Cortex of kidney (tissue), 1 donor: ENCODE measurements at places on chromosomes 1 and 21.
A peak's percentile ranks its signal among the peaks of the same experiment; 100 is the strongest.

DNA sequence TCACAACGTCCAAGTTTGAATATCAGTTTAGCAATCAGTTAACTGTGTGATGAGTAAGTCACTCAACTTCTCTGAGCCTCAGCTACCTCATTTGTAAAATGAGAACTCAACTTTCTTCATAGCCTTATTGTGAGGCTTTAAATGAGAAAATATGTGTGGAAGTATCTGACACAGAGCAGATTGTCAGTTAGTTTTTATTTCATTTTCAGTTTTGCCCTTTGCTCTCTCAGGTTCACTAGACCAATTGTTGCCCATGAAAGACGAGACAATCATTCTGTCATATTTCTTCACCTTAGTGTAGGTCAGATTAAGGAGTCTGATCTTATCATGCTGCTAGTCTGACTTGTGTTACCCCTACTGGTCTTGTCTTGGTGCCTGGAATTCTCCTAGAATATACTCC, 232.8 kb upstream of the PTBP2 start:
- DNase-seq: no peak

GRCh38 chr1:214362188-214362882, 81.4 kb downstream of the SMYD2 start:
- DNase-seq: no peak

DNA sequence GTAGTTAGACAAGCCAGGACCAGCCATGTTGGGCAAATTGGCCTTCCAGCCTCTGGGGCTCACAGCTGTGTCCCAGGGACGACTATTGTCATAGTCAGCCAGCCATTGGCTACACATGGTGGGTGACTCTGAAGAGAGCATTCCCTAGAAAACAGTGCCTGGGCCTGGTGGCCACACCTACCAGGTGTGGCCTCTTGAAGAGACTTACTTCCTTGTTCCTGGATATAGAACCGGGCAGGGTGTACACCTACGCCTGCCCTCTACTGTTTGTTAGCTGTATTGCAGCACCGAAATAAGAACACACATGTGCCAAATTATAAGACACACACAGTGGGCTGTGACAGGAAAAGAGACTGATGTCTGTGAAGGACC, 134.6 kb upstream of the ARHGEF16 start:
- DNase-seq: no peak

DNA sequence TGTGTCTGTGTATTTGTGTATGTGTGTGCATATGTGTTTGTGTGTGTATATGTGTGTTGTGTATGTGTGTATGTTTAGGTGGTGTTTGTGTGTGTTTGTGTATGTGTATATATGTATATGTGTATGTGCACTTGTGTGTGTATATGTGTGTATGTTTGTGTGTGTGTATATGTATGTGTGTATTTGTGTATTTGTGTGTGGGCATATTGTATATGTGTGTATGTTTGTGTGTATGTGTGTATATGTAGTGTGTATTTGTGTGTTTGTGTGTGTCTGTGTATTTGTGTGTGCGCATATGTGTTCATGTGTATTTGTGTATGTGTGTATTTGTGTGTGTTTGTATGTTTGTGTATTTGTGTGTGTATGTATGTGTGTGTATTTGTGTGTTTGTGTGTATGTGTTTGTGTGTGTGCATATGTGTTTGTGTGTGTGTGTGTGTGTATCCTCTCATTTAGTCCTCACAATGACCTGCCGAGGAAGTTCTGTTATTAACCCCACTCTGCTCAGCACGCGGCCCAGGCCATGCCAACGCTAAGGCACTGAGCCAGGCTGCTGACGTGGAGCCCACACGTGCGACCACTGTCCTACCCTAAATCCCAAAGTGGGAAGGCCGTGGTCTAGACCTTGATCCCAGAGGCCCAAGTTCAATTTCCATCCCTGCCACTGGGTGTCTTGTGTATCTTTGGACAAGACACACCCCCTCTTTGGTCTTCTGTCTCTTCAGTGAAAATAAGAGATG, 43.2 kb upstream of the TMEM51 start:
- DNase-seq: no peak

GRCh38 chr1:59393211-59394180, 96.6 kb downstream of the FGGY start:
- DNase-seq: no peak

DNA sequence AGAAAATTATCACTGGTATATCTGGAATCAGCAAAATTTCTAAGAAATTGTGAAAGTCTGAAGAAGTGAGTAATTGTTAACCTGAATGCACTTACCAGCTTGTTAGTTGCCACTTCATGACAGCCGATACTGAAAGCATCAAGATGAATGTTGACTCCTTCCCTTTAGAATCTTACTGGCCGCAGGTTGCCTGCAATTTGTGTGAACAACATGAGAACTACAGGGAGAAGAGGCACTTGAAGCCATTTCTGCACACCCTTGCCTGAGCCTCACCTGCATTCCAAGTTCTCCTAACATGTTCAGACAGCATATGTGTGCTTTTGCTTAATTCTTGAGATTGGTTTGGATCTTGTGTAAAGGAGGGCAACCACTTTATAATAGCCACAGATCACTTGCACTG, 59.2 kb upstream of the SSX2IP start:
- DNase-seq: no peak

DNA sequence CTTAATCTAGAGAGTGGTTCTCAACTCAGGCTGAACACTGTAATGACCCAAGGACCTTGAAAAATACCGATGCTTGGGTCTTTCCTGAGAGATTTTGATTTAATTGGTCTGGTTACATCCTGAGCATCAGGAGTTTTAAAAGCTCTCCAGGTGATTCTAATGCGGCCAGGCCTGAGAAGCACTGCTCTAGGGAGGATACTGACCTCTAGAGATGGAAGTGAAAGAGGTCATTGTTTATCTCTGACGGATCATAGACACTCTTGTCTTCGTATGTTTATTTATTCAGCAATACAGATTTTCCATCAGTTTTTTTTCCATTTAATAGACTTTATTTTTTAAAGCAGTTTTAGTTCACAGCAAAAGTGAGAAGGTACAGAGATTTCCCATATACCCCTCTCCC, 54.5 kb upstream of the IGSF5 start:
- DNase-seq: no peak

DNA sequence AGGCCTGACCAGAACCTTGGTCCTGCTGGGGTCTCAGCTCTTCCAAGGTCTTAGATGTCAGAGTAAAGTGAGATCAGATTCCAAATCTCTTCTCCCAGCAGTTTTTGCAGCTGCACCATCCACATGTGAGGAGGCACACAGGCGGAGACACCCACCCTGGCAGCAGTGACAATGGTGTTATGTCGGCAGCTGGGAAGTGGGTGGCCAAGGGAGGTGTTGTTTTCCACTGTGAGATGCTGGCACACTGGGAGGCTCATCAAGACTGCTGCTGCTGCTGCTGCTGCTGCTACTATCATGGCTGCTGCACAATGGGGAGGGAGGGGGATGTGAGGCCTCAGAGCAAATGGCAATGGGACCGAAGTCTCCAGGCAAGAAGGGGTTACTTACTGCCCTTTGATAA, 23.6 kb downstream of the CAMK2N1 start:
- DNase-seq: no peak

- no peak for DNase-seq
Observed at GRCh38 chr1:156656806-156657740, 15.2 kb downstream of the BCAN start.

DNA sequence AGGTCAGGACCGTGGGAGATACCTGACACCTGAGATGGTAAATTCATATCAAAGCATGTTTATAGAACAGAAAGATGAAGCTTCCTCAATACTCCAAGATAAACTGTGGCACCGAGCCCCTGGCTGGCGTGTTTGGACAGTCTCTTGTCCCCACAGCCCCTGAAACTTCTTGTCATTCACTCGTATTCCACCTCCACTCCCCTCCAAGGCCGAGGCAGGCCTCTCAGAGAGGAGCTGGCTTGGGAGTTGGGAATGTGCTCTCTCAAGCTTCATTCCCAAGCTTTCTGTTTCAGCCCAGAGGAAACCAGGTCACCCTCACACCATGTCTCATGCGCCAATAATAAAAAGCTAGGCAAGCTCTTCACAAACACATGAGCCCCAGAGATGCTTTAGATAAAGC, 86.1 kb downstream of the NPHP4 start:
- DNase-seq: no peak

GRCh38 chr21:43789276-43790009, at the start of gene RRP1:
TSS of gene RRP1 (plus strand) at chr21:43789577. CDS start at chr21:43789630, 53 bp downstream.
- peak; percentile 30 for DNase-seq

GRCh38 chr1:41752514-41753170, 166.1 kb downstream of the HIVEP3 start:
- no peak for DNase-seq

- no peak for DNase-seq
Observed at GRCh38 chr1:234604495-234605398, 5.2 kb downstream of the IRF2BP2 start.

GRCh38 chr1:6059866-6060265, 14.2 kb downstream of the KCNAB2 start:
- DNase-seq: no peak

- no peak for DNase-seq
Observed at GRCh38 chr21:45865106-45865835, 116.3 kb upstream of the COL6A1 start.

- no peak for DNase-seq
Observed at GRCh38 chr1:15443281-15443680, 5.0 kb downstream of the CTRC start.

DNA sequence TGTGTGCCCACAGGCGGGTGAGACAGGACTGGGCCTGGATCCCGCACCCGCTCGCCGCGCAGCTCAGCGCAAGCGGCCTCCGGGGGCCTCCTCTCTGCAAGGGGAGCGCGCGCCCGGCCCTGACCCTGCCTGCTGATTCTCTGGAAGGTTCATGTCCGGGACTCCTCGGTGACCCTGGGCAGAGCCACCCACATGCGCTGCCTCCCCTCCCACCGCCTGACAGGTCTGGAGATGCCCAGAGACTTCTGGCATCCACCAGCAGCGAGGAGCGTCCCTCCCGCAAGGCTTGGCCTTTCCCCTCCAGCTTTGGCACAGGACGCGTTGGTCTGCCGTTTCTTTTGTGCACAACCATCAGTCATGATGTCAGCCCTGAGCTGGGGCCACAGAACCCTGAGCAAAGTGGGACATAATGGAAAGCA, 42.0 kb upstream of the COL6A2 start:
- no peak for DNase-seq

DNA sequence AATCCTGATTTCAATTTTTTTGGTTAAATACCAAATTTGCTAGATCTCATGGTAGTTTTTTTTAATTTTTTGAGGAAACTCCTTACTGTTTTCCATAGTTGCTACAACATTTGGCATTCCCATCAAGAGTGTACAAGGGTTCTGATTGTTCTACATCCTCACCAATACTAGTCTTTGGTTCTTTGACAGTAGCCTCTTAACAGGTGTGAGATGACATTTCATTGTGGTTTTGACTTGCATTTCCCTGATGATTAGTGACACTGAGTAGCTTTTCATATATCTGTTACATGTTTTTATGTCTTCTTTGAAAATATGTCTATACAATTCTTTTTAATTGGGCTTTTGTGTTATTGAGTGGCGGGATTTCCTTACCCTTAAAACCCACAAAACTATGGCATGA, 20.9 kb upstream of the RGS13 start:
- no peak for DNase-seq

- DNase-seq: no peak
Observed at GRCh38 chr1:153771261-153771660, 3.9 kb upstream of the SLC27A3 start.

GRCh38 chr21:35005077-35005476, 44.0 kb downstream of the RUNX1 start:
- no peak for DNase-seq

DNA sequence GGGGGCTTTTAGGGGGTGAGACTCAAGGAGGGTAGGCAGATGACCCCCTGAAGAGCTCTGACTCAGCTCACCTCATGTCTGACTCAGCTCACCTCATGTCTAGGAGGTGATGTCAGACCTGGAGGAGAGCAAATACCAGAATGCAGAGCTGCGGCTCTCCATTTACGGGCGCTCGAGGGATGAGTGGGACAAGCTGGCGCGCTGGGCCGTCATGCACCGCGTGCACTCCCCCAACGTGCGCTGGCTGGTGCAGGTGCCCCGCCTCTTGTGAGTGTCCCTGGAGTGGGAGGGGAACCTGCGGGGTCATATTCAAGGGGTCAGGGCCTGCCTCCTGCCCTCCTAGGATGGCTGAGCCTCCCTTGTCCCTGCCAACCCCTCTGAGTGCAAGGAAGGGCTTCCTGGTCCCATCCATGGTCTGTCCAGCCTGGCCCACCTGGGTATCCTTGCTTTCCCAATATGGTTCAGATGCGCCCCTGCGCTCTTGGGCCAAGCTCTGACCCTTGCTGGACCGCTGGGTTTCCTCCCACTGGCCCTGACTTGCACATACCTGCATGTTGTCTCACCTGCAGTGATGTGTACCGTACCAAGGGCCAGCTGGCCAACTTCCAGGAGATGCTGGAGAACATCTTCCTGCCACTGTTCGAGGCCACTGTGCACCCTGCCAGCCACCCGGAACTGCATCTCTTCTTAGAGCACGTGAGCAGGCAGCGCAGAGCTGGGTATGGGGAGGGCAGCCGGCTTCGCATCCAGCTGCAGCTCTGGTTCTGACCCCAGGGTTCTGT, 9.1 kb downstream of the AMPD2 start:
- DNase-seq: no peak

- no peak for DNase-seq
Observed at GRCh38 chr1:247406014-247406656, 9.8 kb upstream of the NLRP3 start.

- no peak for DNase-seq
Observed at GRCh38 chr1:117271959-117272358, 61.2 kb upstream of the VTCN1 start.

DNA sequence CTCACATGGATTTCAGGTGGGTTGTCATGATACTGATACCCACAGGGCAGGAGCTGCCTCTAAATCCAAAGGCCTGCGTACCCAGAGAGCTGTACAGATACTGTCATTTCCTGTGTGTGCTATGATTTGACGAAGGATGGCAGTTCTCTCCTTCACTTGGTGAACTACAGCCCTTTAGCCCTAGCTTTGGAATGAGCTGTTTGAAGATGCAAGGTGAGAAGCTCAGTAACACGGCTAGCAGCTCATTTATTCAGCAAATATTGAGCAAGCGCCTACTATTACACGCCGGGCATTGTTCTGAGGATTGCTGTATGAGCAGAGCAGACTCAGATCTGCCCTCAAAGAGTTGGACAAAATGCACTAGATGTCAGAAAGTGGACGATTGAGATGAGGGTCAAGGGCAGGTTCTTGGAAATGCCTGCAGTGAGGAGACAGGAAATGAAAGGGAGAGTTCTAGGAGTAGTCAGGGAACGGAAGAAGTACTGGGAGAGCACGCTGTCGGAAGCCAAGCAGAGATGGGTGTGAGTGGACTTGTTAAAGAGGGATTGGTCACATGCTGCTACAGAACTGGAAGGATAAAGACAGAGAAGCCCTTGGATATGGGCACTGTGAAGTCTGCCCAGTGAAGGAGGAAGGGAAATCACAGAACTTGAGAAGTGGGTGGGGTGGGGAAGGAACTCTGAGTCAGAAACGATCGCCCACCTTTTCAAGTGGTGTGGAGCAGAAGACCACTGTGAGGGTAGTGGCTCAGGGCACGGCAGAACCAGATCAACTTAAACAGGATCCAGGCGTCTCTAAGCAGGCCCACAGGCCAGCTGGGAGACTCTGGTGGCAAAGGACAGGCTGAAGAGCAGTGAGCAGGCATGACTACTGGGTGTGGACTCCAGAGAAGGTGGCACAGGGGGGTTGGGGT, 7.1 kb downstream of the PTGFRN start:
- no peak for DNase-seq
